NCI-H1436 (cell line): ENCODE measurements at places on chromosomes 3 and 15.

- DNase-seq: no peak
Measured at GRCh38 chr3:58667704-58668103, 1.1 kb upstream of the FAM3D start.

DNA sequence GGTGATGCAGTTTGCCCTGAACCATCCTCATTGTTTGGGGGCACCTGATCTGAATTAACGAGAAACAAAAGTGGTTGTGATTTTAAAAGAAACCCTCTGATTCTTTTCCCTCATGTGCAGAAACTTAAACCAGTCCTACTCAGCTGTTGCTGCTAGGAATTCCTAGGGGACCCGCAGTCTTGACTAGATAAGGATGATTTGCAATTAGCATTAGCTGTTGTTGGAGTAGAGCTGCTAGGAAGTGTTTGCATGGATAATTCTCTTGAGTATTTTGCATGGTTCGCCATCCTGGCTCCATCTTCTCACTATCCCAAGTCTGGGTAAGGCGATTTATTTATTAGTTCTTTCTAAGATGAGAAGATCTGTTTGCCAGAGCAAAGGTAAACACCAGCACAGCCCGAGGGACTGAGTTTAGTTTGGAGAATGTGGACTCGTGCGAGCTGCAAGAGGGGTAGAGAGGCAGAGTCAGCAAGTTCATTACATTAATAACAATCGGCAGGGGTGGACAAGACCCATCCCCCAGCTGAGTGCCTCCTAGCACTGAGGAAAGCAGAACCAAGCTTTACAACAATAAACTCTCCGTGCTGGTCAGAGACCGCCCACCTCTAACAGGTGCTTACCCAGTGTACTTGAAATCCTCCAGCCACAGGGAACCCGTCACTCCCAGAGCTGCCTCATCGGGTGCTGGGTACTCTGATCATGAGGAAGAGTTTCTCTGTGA lies 4.1 kb downstream of the FGD5 start:
- no peak for DNase-seq

- DNase-seq: no peak
Measured at GRCh38 chr15:59812889-59813288, 123.8 kb upstream of the BNIP2 start.

DNA sequence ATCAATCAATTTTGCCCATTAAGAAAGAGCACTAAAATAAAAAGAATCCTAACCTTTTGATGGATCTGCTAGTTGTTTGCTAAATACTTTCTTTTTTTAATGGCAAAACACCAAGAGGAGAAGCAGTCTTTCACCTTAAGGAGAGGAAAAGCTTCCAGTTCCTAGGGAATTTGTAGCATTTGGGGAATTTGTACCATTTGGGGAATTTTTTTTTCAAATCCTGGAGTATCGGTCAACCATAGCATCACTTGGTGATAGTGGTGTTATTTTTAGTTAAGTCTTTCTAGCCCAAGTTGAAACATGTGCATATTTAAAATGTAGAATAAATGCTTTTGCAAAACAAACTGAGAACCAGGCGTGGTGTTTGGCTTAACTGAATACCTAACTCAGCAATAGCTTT lies 117.5 kb upstream of the SEMA6D start:
- DNase-seq: no peak

GRCh38 chr3:66338927-66339326 lies 118.1 kb downstream of the SLC25A26 start:
- DNase-seq: no peak

GRCh38 chr3:173553635-173554280 lies 156.2 kb downstream of the NLGN1 start:
- peak; percentile 65 for DNase-seq

- DNase-seq: no peak
Measured at GRCh38 chr15:65773386-65774111, 18.5 kb downstream of the DENND4A start.

DNA sequence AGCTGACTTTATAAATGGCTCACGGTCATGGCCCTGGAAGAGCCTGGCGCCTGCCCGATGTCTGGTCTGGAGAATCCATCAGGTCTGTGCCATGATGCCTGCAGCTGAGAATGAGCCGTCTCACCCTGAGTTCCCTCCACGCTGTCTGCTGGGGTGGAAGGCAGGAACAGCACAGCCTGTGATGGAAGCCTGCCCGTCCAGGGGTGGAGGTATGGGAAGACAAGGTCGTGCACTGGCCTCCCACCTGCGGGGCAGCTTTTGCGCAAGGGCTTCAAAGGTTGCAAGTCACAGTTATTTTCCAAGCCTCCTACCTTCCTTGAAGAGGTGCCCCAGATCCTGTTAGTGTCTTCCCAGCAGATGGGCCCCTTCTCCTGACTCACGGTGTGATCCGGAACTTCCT lies 275.5 kb downstream of the FAM43A start:
- DNase-seq: no peak

- no peak for DNase-seq
Measured at GRCh38 chr3:100516838-100517237, 24.4 kb downstream of the TMEM45A start.

- no peak for DNase-seq
Measured at GRCh38 chr15:59273234-59273633, 66.6 kb downstream of the LDHAL6B start.

DNA sequence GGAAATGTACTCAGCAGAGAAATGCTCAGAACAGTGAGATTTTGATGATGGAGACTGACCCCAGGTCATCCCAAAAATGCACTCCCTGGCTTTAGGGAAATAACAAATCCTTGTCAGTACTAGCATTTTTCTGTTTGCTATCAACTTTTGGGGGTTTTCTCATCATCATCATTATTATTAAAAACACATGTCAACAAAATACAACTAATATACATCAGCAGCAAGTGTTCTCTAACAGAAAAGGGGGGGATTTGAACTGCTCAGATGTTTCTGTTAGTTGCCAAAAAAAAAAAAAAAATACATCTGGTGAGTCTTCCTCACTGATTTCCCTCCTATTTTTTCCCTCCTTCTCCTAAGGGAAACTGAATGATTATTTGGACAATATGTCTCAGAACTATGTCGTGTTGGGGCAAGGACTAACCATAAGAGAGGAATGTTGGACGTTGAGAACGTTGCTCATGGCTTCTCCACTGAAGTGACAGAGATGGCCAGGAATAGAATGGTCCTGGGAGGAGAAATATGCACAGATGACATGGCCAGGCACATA lies 230.0 kb upstream of the MCTP2 start:
- DNase-seq: no peak

DNA sequence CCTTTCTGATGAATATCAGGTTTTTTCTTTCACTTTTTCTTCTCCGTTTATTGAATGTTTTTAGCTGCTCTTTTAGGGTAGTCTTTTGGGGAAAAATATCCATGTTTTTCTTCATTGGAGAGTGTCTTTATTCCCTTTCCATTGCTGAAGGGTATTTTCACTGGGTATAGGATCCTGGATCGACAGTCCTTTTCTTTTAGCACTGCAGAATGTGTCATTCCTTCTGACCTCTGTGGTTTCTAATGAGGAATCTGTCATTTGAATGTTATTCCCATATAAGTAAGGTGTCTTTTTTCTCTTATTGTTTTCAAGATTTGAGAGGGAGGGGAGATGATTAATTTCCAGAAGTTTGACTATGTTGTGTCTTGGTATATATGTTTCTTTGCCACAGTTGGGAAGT lies 96.8 kb downstream of the BBX start:
- no peak for DNase-seq

- no peak for DNase-seq
Measured at GRCh38 chr15:33888176-33888575, 80.1 kb upstream of the CHRM5 start.

GRCh38 chr3:195111319-195111705 lies 159.6 kb downstream of the XXYLT1 start:
- DNase-seq: no peak

GRCh38 chr15:69616558-69616957 lies 163.9 kb downstream of the RPLP1 start:
- no peak for DNase-seq

DNA sequence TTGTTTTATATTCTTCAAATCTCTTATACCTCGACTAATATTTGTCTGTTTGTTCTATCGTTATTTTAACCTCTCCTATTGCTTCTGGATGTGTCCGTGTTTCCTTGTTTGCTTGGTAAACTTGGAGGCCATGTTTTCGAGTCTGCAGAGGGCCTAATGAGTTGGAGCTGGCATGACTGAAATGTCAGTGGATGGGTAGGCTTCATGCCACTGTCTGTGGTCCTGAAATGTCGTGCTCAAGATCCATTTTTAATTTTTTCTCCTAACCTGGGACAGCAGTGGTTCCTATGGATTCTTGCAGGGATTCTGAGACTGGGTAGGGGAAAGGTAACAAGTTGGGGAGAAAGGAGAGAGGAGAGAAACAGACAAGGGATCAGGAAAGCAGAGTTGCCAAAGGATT lies 18.8 kb upstream of the GASK1A start:
- DNase-seq: no peak

DNA sequence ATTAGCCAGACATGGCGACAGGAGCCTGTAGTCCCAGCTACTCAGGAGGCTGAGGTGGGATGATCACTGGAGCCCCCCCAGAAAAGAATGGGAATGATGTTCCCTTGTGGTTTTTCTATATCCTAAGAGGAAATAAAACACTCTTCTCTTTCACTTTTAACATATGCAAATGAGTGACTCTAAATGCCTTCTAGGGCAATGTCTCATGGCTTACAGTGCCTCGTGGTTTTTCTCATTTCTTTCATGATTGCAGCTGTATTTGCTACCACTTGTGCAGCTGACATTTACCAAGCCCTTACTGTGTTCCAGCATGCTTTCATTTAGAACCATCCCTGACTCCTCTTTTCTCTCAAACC lies 26.4 kb downstream of the STOML1 start:
- no peak for DNase-seq

DNA sequence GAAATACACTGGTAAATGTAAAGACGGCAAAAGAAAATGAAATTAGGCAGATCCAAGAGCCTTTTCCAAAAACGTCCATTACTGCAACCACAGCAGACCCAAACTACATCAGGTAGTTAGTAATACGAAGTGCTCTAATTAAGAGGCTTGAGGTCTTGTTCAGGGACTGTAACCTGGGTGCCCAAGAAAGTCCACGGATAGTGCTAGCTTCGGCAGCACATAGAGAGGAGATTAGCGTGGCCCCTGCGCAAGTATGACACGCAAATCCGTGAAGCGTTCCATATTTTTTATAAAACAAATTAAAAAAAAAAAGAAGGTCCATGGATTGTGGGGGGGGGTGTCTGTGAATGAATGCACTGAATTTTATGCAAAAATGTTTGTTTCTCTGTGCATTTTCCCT lies 1.4 kb downstream of the COPB2 start:
- no peak for DNase-seq

DNA sequence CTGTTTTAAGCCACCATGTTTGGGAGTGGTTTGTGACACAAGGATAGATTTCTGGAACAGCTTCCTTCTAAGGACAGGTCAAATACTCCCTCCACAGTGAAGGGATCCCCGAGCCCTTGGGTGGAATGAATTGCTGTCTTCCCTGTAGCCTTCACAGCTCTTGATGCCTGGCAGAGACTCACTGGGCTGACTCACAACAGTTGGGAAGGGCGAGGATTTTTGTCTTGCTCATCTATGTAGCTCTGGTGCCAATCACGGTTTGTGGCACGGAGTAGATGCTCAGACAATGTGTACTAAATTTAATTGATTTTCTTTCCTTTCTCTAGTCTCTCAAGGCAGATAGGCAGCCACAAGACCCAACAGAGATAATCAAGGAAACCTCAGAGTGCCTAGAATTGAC lies 27.0 kb downstream of the CRYGS start:
- no peak for DNase-seq

DNA sequence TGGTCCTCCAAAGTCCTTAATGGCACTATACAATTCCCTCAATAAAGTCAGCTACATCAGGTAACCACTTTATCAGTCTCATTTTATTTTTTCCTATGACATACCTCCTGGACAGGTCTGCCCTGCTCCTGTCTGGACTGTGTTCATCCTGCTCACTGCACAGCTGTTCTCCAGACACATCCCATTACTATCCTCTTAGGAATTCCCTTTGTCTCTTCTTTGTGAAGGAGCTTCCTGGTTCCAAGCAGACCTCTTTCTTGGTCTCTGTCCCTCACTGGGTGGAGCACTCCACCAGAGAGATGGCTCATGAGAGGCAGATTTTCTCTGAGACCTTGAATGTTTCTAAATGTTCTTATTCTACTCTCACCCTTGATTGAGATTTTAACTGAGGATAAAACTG lies 60.1 kb downstream of the KY start:
- DNase-seq: no peak

GRCh38 chr15:99476413-99477222 lies 89.2 kb upstream of the MEF2A start:
- DNase-seq: no peak

DNA sequence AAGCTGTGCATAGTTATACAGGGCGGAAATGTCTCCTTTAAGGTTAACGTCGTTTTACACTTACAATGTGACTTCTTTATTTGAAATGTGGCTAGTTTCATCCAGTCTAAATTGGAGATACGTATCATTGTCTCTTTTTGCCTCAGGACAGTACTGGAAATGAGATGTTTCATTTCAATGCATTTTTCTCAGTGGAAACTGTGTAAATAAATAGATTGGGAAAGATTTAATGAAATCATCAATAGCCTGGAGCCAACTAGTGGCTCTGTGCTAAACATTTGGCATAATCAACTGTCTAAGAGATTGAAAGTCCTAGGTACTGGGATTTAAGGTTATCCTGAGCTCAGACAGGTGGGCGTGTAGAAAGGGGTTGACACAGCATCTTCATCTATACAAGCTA lies 691.5 kb upstream of the CCDC54 start:
- no peak for DNase-seq

DNA sequence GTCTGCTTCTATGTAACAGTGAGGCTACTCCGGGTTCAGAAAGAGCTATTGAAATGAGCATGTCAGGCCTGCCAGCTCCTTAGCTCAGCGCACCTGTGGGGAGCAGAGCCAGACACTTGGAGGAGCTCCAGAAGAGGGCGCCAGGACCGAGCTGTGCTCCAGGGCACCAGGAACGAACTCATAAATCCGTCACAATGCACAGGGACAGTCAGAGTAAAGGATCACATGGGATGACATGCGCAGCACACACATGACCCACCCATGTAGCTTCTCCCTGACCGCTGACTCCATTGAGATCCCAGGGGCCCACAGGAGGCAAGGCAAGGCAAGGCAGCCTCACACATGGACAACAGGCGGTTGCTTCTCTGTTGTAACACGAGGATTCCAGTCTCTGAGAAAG lies 26.0 kb upstream of the GNB5 start:
- DNase-seq: no peak

DNA sequence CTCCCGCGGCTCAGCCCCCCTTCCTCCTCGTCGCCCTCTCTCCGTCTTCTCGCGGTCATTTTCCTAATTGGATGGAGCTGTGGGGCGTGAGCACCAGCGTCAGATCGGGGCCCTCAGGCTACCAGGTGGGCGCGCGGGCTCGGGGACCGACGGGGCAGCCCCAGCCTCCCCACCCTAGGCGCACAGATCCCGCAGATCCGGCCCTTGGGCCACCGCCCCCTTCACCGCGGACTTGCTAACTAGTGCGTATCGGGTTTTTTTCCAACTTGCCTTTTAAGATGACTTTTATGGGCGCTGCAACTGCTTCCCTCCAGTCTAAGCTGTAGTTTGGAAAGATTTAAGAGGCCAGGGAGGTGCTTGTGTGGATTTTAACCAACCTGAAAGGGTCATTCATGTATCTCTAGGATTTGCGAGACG lies 1.3 kb downstream of the ZNF710 start:
- peak; percentile 32 for DNase-seq
